ENCODE measurements at places on chromosomes 3 and 15. TPM values are rescaled to one million over a fixed set of nuclear protein-coding genes. Genes with fewer than 3 reads are reported as not detected.

NUP210 gene
- 128 TPM for total RNA-seq

DNA sequence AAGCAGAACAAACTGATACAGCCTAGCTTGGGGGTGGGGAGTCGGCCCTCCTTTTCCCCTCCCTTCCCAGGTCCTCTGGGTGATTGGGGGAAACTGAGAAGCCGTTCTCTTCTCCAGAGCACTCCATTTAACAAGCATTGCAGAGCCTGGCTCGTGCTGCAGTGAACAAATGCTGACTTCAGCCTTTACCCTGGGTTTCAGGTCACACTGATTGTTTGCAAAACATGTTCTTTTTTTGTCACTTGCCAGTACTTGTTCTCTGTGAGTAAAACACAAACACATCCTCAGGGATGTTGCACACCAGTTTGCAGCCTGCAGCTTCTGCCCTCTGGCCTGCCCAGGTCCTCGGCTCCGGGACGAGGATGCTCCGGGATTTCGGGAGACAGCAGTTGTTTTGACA, 132.8 kb downstream of the PGPEP1L start:
- DNase-seq = no peak

DNA sequence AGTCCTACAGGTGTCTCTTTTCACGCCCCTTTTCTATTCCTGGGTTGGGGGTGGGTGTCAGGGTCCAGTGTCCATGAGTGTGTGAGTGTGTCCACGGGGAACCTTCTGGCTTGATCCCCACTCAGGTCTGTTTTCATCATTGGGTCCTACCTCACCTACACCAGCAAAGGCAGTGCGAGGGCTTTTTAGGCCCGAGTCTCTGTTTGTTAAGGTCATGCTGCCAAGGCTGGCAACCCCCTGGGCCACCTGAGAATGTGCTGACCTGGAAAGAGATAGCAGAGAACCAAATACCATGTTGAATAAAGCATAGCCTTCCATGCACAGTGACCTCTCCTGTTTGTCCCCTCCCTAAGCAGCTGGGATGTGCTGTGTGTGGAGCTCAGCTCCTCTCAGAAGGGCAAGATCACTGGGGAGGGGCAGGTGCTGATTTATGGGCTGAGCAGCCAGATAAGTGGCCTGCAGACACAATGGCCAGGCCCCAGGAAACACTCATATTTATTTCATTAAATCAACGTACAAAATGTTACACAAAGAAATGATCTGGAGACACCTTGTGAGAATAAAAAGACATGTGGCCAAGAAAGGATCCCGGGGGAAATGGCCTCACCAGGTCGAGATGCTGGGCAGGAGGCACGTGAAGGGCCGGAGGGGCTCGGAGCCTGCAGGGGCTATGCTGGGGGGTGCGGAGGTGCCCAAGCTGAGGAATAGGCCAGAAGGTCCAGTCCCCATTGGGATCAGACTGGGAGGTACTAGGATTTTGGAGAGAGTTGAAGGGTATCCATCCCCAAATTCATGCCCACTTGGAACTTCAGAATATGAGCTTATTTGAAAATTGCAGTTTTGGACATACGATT, 36.1 kb downstream of the RAB6B start:
- DNase-seq = no peak

DNA sequence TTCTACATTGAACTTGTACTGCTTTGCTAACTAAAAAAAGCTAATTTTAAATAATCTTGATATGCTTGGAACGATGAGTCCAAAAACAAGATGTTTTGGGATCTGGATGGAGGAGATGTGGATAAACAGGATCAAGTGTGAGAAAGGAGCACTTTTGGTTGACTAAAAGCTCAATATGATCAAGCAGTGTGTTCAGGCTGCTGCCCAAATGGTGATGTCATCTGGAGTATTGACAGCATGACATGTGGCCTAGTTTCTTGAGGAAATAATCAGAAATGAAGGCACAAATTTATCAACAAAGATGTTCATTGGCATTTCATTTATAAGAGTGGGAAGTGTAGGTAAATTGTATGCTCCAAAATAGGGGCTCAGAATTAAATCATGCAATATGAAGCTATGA, 161.2 kb downstream of the SOX2 start:
- no peak for DNase-seq

IFT80 gene
- 13.2 TPM for total RNA-seq

Measured in K562 (cell line).